Thyroid gland (tissue), 4 donors: ENCODE measurements at places on chromosomes 16 and 17. TPM values are rescaled to one million over a fixed set of nuclear protein-coding genes. Genes with fewer than 3 reads are reported as not detected.

DNA sequence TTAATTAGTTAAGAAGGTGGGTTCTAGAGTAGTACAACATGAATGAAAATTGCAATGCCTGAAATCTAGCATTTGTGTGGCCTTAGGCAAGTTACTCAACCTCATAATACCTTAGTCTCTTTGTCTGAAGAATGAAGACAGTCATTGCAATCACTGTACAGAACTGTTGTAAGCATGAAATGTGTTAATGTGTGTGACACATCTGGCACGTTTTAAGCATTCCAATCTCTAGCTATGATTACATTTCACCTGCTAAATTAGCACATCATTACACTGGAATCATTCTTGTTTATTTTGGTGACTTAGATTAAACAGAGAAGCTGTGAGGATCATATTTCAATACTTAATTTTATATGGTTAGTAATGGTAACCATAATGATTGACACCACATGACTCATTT lies 629.7 kb upstream of the KIF2B start:
- no peaks in the 10 kb centered on the region for H3K27me3 ChIP-seq
- DNase-seq: no peak
- no peaks in the 10 kb centered on the region for H3K36me3 ChIP-seq
- no peaks in the 10 kb centered on the region for H3K4me1 ChIP-seq
- no peak overlapping the region for H3K27ac ChIP-seq
- no peak overlapping the region for H3K4me3 ChIP-seq

DNA sequence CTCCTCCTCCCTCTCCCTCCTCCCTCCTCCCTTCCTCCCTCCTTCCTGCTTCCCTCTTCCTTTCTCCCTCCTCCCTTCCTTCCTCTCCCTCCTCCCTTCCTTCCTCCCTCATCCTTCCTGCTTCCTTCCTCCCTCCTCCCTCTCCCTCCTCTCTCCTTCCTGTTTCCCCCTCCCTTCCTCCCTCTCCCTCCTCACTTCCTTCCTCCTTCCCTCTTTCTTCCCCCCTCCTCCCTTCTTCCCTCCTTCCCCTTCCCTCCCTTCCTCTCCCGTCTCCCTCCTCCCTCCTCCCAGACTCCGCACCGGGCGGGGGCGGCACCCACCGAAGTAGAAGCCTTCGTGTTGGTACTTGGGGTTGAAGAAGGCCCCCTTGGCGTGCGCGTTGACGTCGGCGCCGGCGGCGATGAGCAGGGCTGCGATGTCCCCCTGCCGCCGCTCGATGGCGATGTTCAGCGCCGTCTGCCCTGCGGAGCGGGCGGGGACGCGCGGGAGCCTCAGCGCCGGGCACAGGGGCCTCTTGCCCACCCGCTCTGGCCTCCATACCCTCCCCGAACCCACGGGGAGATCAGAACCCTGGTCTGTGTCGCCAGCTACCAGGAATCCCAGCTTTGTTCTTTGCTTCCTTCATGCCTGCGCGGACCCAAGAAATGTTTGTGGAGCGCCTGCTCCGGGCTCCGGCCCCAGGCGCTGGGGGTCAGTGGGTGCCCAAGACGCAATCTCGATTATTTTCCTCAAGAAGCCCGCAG lies 22.2 kb downstream of the TRPV3 start:
- no peak overlapping the region for H3K4me3 ChIP-seq
- no peaks in the 10 kb centered on the region for H3K4me1 ChIP-seq
- no peaks in the 10 kb centered on the region for H3K27me3 ChIP-seq
- DNase-seq: peak; percentile 39
- H3K36me3 ChIP-seq: no peaks in the 10 kb centered on the region
- H3K27ac ChIP-seq: no peak overlapping the region

DNA sequence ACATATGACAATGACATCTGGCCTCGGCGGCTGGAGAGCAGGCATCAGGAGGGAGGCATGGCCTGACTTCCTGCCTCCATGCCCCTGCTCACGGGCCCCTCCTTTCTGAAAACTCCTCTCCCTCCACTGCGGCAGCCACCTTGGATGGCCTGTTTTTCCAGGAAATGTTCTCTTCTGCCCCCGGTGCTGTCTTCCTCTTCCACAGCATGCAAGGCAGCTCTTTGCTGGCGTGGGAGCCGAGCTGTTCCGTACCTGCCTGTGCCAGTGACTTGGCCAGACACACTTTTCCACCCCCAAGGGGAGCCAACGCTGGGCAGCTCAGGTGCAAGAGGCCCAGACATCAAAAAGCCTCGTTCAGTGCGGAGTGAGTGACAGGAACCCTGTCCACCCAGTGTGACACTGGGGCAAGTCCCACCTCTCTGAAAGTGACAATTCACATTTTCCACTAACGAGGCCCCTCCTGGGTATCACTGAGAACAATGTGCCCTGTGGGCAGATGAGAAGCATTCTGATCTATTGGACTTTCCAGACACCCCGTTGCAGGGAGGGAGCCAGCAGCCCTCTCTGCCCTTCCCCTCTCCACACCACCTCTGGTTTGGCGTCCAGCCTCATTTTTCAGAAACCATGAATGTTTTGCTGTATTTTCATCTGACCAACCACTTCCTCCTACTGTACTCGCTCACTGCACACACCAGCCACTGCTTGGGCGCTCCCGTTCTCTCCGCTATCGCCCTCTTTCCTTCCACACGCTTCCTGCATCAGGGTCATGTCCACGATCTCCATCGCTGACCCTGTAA lies 31.2 kb downstream of the NSMCE1 start:
- peaks cover 7% of the 10 kb centered on the region for H3K4me1 ChIP-seq
- no peaks in the 10 kb centered on the region for H3K27me3 ChIP-seq
- DNase-seq: no peak
- H3K4me3 ChIP-seq: no peak overlapping the region
- peak overlapping the region; percentile 54 for H3K27ac ChIP-seq

GRCh38 chr17:6679241-6679640 lies 27.7 kb downstream of the C17orf100 start:
- H3K36me3 ChIP-seq: no peaks in the 10 kb centered on the region
- H3K4me3 ChIP-seq: no peak overlapping the region
- no peaks in the 10 kb centered on the region for H3K4me1 ChIP-seq
- no peak for DNase-seq
- H3K27me3 ChIP-seq: no peaks in the 10 kb centered on the region

DNA sequence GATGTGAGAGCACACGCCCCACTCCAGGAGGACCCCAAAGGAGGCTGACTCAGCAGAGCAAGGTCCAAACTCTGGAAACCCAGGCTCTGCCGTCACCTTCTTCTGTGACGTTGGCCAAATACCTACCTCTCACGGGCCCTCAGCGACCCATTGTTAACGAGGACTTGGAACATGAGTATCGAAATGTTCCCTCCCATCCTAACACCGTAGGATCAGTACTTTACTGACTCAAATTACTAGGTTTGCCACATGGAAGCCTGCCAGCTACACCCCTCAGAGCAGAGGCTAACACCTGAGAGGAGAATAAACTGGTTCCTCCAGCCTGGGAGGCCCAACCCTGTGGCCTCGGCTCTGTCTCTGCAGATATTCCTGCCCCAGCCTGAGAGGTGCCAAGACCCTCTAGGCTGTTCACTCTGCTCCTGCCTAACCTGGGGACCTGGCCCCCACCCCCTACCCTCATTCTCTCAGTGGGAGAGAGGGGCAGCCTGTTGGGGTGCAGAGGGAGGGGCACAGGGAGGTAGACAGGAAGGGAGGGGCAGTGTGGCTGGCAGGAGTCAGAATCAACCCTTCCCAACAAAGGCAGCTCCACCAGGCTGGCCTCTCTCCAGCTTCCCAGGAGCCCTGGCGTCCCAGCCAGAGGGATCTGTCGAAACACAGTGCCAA lies 4.4 kb downstream of the PITPNM3 start:
- H3K36me3 ChIP-seq: no peaks in the 10 kb centered on the region
- H3K27me3 ChIP-seq: no peaks in the 10 kb centered on the region
- H3K4me1 ChIP-seq: peaks cover 24% of the 10 kb centered on the region

- DNase-seq: no peak
- peaks cover 47% of the 10 kb centered on the region for H3K4me1 ChIP-seq
- H3K4me3 ChIP-seq: no peak overlapping the region
- H3K27ac ChIP-seq: peak overlapping the region; percentile 53
- no peaks in the 10 kb centered on the region for H3K27me3 ChIP-seq
These were observed 15.0 kb downstream of the CUEDC1 start for GRCh38 chr17:57940231-57940630.

DNA sequence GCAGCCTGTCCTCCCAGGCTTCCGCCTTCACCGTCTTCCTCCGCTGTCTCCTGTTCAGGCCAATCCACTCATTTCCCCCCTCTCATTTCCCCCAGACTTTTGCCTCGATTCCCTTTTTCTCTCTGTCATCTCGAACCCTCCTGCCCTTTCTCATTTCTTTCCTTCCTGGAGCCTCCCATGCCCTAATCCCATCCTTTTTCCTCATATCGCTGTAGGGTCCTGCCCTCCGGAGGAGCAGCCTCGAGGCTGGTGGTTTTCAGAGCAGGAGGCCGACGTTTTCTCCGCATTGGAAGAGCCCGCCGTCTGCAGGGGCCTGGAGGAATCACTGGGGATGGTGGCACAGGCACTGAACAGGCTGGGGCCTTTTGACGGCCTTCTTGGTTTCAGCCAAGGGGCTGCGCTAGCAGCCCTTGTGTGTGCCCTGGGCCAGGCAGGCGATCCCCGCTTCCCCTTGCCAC lies 597 bp downstream of the OVCA2 start:
- peak overlapping the region; percentile 44 for H3K4me3 ChIP-seq
- H3K4me1 ChIP-seq: peaks cover 22% of the 10 kb centered on the region
- no peaks in the 10 kb centered on the region for H3K27me3 ChIP-seq
- H3K36me3 ChIP-seq: peaks cover 18% of the 10 kb centered on the region

GRCh38 chr17:78414178-78415162 lies 36.0 kb downstream of the PGS1 start:
- no peak overlapping the region for H3K4me3 ChIP-seq
- H3K4me1 ChIP-seq: no peaks in the 10 kb centered on the region
- peaks cover 9% of the 10 kb centered on the region for H3K36me3 ChIP-seq
- H3K27ac ChIP-seq: peak overlapping the region; percentile 83
- H3K27me3 ChIP-seq: no peaks in the 10 kb centered on the region

DNA sequence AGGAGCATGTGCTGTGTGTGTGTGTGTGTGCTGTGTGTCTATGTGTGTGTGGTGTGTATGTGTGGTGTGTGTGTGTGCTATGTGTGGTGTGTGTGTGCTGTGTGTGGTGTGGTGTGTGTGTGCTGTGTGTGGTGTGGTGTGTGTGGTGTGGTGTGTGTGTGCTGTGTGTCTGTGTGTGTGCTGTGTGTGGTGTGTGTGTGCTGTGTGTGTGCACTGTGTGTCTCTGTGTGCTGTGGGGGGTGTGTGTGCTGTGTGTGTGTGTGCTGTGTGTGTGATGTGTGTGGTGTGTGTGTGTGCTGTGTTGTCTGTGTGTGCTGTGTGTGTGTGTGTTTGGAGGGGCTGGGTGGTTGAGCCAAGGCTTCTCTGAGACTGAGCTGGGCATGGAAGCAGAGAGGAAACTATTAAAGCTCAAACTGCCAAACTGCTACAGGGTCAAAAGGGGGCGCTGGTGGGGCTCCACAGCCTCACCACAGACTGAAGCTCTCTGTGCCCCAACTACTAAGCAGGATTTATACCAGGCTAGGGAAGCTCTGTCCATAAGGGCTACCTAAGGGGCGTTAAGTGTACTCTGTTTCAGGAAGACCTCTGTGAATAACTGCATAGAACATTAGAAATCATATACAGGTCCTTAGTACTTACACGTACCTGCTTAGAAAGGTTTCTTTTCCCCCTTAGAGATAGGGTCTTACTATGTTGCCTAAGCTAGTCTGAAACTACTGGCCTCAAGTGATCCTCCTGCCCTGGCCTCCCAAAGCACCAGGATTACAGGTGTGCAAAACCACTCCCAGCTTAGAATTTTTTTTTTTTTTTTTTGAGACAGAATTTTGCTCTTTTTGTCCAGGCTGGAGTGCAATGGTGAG lies 27.8 kb upstream of the GHDC start:
- no peaks in the 10 kb centered on the region for H3K27me3 ChIP-seq
- no peak overlapping the region for H3K27ac ChIP-seq
- DNase-seq: no peak
- peaks cover 23% of the 10 kb centered on the region for H3K36me3 ChIP-seq

DYNLL2 gene
- 41.8 TPM for total RNA-seq

PIPOX gene
- total RNA-seq: 0.58 TPM

HEATR9 gene
- not detected for total RNA-seq

HSPB9 gene
- not detected for total RNA-seq

LPO gene
- not detected for total RNA-seq

HLF gene
- total RNA-seq: 39.4 TPM
